MG63 (cell line): ENCODE measurements at places on chromosomes 1 and 21. TPM values are rescaled to one million over a fixed set of nuclear protein-coding genes. Genes with fewer than 3 reads are reported as not detected.

Gene NBL1
- total RNA-seq, result 38.0 and 75.9 TPM in 2 replicates

Gene PRKAA2
- 0.10 TPM in 2 replicates for total RNA-seq

Gene CRYBG2
- not detected in 2 replicates for total RNA-seq

Gene BATF3
- 2.3 and 3.2 TPM in 2 replicates for total RNA-seq

Gene SELE
- not detected in 2 replicates for total RNA-seq

Gene COA6
- 78.1 and 130 TPM in 2 replicates for total RNA-seq

Gene PLPP3
- total RNA-seq, result 24.3 and 25.7 TPM in 2 replicates
